ENCODE measurements at places on chromosomes 1 and 21.

GRCh38 chr1:18618546-18619466, 11.8 kb upstream of the PAX7 start:
- DNase-seq: no peak

DNA sequence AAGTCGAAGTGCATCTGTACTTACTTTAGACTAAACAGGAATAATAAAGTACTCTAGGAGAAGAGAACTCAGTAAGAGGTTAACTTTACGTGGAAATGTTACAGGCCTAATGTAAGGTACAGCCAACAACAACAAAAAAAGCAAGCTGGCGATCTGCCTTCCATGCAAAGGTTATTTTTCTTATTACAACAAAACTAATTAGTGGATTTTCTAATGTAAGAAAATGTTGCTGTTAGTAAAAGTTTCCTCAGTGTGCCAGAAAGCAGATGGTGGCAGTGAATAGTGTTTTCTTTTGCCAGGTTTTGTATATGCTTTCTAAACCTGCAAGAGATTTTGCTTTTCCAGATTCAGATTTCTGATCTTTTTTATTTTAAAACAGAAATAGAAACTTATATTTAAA, 179.2 kb downstream of the NFIA start:
- DNase-seq: no peak

DNA sequence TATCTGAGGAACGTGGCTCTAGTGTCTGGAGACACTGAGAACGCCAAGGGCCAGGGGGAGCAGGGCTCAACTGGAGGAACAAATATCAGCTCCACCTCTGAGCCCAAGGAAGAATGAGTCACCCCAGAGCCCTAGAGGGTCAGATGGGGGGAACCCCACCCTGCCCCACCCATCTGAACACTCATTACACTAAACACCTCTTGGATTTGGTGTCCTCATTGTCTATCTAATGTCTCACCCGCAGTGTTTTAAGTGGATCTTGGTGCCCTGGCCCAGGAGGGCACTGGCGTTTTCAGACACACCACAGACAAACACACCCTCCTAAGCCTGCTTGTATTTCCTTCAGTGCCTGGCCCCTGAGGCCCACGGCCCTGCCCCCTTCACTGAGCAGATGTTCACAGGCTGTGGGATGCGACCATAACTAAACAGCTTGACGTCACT, 2.2 kb upstream of the FALEC start:
- no peak for DNase-seq

DNA sequence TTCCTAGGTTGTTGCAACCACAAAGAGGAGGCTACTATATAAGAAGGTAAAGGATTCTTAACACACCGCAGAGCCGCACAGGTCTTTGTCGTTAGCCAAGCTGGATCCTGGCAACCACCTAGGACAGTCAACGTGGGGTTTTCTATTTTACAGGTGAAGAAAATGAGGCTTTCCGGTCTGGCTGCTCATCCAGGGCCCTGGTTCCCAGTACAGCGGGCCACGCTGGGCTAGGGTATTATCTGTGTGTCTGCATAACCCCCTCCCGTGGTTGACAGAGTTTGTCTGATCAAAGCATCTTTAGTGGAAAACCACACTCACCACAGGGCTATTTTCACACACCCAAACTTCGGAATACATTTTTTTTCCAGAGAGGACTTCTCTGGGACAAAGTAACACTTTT, 39.0 kb upstream of the PDE9A start:
- no peak for DNase-seq

GRCh38 chr1:240282061-240282830, 190.6 kb downstream of the FMN2 start:
- no peak for DNase-seq

DNA sequence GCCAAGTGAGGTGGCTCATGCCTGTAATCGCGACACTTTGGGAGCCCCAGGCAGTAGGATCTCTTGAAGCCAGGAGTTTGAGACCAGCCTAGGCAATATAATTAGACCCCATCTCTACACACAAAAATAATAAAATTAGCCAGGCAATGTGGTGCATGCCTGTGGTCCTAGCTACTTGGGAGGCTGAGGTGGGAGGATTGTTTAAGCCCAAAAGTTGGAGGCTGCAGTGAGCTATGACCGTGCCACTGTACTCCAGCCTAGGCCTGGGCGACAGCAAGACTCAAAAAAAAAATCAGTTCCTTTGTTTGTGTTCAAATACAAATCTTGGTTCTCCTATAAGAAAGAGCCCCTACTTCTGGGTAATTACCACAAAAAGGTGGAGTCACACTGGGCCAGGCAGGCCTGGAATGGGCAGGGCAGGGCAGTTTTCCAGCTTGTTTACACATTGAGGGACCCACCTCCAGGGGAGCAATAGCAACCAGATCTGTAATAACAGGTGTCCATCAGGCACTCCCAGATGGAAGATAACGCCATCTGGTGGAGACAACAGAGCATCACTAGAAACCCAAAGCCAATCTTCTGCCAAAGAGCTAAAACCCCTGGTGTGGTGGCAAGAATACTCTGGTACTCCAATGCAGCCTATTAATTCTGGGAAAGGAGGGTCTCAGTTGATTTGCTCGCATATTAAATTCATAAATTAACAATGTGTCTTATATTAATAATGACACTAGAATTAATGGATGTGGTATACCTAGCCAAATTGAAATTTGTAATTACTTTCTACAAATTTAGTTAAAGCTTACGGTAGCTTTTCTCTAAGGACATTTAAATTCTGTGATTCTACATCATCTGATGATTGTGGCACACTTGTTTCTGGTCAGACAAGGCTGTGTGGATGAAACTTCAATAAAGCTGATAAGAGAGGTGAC, 13.2 kb downstream of the PPP1R15B start:
- peak; percentile 26 for DNase-seq

DNA sequence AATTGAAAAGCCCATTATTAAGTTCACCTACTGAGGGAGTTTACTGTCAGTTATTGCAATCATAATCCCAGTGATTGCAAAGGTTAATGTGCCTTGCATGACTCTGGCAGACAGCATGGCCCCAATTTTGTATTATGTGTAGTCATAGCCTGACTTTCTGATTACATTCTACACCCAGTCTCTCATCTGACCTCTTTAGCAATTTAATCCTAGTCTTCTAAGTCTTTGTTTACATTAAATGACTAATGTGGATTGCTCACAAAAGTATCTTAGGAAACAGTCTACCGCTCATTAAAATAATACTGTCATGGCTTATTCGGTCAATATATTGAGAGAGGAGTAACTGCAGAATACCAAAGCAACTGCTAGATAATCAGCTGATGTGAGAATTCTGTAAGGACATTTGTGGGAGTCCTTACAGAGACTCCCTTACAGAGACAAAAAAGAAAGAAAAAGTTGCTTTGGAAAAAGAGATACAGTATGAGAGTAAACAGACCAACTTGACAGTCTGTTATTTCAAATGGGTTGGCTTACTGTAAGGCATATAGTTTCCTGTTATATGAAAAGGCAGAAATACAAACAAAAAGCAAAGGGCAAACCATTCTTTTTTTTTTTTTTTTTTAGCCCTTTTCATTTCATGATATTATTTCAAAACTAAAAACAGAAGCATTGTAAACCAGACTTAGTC, 42.8 kb downstream of the SMG7 start:
- no peak for DNase-seq

DNA sequence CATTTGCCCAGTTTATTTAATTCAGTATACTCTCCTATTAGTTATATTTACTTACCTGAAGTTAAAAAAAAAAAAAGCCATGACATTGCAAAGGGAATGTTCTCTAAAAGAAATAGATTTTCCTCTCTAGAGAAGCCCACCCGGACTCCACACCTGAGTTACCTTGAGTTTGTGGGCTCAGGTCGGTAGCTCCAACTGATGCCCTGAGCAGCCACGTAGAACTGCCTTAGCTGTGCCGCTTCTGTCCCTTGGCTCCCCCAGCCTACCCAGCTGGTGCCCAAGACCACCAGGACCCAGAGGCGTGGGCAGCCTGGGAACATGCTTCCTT, 250 bp downstream of the F5 start:
- DNase-seq: no peak

DNA sequence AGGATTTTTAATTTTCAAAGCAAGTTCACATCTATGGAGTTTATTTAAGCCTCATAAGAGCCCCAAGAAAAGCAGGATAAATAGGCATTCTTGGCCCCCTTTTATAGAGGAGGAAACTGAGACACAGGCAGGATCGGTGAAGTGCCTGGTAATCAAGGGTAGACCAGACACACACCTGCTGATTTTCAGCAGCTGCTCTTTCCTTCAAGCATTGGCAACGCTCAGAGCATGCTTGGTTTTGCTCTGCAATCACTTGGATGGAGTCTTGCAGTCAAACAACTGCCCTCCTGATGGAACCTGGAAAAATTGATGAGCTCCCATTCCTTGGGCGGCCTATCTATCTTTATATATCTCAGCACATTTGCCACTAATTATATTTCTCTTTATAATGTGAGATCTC, 478.9 kb upstream of the CAMK1G start:
- DNase-seq: no peak

DNA sequence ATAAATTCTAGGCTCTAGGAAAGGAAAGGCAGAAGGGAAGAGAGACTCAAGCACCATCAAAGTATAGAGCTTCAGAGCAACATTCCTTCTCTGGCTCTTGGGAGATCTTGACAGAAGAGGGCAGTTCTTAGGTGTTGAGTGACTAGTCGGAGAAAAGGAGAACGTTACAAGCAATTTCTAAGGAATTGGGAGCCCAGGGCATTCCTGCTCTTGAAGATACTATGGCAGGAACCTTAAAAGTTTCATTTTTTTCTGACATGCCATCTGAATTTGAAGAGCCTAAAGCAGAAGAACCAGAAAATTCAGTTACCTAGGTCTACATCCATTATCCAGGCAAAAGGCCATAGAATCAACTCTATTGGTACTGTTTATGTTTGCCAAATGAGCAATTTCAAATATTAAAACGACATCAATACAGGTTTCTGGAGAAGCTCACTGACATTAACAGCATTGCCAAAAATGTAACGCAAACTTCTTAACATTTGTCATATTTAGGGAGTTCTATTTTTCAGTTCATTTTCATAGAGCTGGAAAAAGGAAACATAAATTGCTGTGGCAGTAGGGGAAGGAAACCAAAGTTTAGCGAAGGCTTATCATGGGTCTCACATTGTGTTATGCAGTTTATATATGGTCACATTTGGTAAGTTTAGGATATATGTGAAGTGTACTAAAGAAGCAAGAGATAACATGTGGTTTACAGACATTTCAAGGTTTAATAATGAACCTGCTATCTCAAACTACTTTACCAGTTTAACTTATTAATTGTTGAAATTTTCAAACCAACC, 210.1 kb upstream of the NRIP1 start:
- no peak for DNase-seq

DNA sequence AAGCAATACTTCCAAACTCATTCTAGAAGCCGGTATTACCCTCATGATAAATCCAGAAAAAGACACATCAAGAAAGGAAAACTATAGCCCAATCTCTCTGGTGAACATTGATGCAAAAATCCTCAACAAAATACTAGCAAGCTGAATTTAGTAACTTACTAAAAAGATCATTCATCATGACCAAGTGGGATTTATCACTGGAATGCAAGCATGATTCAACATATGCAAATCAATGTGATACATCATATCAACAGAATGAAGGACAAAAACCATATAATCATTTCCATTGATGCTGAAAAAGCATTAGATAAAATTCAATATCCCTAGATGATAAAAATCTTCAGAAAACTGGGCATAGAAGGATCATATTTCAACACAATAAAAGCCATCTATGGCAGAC, 402.9 kb downstream of the TGFB2 start:
- DNase-seq: no peak

DNA sequence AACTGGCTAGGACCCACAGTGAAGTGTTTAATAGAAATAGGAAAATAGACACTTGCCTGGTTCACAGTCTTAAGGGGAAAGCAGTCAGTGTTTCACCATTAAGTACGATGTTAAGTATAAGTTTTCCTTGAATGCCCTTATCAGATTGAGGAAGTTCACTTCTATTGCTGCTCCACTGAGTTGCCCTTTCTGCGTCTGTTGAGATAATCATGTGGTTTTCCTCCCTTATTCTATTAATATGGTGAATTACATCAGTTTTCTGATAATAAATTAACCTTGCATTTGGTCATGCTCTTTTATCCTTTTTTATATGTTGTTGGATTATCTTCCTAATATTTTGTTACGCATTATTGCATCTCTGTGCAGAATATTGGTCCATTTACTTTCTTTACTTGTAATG, 21.4 kb downstream of the UTS2 start:
- DNase-seq: no peak

- no peak for DNase-seq
These were observed 24.8 kb upstream of the ACBD6 start for GRCh38 chr1:180527101-180527669.

DNA sequence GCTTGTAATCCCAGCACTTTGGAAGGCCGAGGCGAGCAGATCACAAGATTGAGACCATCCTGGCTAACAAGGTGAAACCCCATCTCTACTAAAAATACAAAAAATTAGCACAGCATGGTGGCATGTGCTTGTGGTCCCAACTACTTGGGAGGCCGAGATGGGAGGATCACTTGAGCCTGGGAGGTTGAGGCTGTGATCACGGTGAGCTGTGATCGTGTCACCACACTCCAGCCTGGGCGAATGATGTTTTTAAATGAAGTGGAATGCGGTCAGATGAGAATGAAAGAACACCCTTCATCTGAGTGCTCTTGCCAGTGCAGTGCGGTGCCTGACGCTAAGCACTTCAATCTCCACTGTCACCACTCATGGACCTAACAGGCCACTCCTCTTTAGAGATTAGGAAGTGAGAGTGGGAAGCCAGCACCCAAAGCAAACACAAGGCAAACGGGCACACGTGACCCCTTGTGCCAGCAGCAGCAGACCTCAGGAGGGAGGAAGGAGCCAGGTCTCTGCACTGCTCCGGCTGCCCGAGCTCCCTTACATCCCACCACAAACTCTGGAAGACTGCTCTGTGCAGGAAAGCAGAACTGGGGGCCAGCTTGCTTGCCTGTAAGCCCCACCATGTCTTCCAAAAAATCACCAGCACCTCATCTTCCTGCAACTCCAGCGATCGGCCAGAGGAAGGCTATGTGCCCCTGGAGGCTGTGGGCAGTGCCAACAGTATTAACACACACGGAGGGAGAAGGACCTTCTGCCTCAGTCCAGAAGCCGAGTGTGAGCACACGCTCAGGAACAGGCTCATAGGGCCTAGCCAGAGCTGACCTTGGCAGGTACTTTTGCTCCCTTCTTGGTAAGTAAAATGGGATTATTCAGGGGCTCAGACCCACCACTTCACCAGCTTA, 9.7 kb downstream of the CTNNBIP1 start:
- peak; percentile 20 for DNase-seq

- no peak for DNase-seq
These were observed 623.2 kb upstream of the PKN2 start for GRCh38 chr1:88060750-88061491.

- no peak for DNase-seq
These were observed 1.3 kb downstream of the ADARB1 start for GRCh38 chr21:45075596-45076244.

Measured in GM06990 (cell line).